ENCODE measurements at places on chromosomes 12 and 14.

GRCh38 chr12:56808954-56809353 lies 45.8 kb downstream of the HSD17B6 start:
- DNase-seq, result no peak

GRCh38 chr12:4943067-4943937 lies 33.6 kb downstream of the KCNA1 start:
- no peak for DNase-seq

DNA sequence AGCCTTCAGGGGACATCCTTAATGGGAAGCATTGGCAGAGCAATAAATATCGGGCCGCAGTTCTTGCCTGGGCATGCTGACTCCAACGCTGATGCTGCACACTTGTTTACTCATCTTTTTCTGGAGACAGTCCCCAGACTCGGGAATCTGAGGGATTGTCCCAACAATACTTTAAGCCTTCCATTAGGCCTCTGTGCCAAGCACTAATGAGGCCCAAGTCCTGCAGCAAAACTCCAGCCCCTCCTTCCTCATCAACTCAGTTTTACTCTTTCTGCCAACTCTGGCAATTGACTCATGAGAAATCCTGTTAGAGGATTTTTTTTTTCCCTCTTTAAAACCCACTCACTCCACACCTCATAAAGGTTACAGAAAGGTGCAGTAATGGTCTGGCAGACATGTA lies 233.4 kb upstream of the PELI2 start:
- no peak for DNase-seq

GRCh38 chr12:121807642-121808347 lies 4.0 kb downstream of the SETD1B start:
- DNase-seq, result no peak

- no peak for DNase-seq
Measured at GRCh38 chr12:63382930-63383329, 231.9 kb upstream of the AVPR1A start.

- DNase-seq, result no peak
Measured at GRCh38 chr12:88433997-88434703, 146.1 kb downstream of the KITLG start.

DNA sequence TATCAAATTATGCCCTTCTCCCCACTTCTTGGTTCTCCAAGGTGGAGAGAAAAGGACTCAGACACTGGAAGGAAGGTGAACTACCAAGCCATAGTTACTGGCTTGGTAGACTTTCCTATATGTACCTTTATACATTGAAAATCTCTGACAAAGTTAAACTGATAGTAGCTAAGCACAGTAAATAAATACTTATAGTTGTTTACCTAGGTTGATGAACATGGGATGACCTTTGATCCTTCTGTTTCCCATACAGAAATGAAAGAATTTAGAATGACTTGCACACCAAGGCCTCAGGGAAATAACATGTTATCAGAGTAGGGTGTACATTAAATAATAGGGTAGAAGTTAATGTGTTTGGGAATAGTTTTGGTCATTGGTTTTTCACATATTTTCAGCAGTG lies 6.7 kb downstream of the ARHGAP5 start:
- DNase-seq, result no peak

- no peak for DNase-seq
Measured at GRCh38 chr12:16504200-16504599, 101.8 kb downstream of the LMO3 start.

- no peak for DNase-seq
Measured at GRCh38 chr14:89258728-89259273, 158.2 kb downstream of the FOXN3 start.

- DNase-seq, result no peak
Measured at GRCh38 chr12:2306735-2307134, 253.9 kb downstream of the CACNA1C start.

DNA sequence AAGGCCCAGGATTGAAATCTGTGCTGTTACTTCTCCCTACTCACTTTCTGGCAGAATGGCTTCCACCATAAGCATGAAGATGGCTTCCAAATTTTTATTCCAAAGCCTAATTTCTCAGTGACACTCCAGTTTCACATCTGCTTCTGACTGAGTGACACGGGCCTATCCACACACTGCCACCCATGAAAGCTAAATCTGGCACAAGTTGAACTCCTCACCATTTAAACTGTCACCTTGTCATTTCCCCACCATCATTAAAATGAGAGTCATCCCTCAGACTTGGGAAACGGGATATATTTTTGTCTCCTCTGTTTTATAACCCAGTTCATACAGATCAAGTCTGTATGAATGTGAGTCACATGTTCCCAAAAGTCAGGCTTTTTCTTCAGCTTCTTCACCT lies 77.1 kb downstream of the MGST1 start:
- DNase-seq, result no peak

DNA sequence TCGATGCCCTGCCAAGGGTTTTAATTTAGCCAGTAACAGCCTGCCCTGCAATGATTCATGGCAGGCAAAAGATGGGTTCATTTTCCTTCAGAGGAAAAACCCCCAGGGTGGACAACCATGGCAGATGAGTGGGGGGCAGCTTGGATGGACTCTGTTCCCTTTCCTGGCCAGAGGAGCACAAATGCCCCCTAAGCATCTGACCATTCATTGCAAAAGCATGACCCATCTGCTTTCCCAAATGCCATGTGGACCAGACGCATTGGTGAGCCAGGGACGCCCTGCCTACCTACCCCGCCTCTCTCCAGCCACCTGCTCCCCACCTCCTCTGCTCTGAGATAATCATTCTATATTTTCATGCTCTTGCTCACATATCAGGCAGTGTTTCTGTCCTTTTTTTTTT lies 281.9 kb downstream of the DPF3 start:
- no peak for DNase-seq

- DNase-seq, result no peak
Measured at GRCh38 chr14:60563113-60563512, 54.2 kb downstream of the SIX6 start.

GRCh38 chr14:61480704-61481285 lies 159.4 kb downstream of the PRKCH start:
- DNase-seq, result no peak

- DNase-seq, result no peak
Measured at GRCh38 chr12:65536876-65537681, 258.6 kb downstream of the MSRB3 start.

- no peak for DNase-seq
Measured at GRCh38 chr12:114355389-114356088, 50.4 kb downstream of the TBX5 start.

DNA sequence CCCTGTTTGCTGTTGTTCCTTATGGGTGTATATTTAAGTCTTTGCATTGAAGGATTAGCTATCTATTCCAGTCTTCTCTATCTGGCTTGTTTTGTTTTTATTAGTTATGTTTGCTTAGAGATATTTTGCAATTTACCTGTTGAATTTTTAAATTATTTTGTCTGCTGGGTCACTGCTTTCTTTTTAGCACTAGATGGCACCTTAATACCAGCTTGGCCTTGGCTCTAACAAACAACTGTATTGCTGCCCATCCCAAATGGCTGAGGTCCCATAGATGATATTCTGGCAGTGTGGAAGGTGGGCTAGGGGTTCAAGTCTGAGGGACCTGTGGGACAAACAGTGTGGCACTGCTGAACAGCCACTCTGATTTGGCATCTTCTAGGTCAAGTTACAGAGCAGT lies 144.0 kb upstream of the FBXO33 start:
- no peak for DNase-seq

- DNase-seq, result no peak
Measured at GRCh38 chr14:42224053-42224888, 617.6 kb downstream of the LRFN5 start.

DNA sequence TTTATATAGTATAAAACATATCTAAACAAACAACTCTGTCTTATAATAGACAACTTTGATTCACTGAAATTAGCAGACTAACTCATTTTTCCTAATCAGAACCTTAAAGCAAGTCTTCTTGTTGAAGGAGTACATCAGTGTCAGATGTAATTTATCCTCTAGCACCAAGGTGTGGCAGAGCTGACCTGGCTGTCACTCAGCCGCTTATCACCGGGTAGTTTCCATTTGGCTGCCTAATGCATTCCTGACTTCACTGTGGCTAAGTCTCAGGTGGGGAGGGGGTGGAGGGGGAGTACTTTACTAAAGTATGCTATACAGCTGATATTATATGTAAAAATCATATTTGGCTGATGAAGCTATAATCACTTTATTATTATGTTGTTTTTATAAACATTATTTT lies 339.9 kb upstream of the RGS6 start:
- DNase-seq, result no peak

- no peak for DNase-seq
Measured at GRCh38 chr12:56487448-56488040, 417 bp downstream of the GLS2 start.

- no peak for DNase-seq
Measured at GRCh38 chr12:78970041-78970440, 105.5 kb downstream of the SYT1 start.

DNA sequence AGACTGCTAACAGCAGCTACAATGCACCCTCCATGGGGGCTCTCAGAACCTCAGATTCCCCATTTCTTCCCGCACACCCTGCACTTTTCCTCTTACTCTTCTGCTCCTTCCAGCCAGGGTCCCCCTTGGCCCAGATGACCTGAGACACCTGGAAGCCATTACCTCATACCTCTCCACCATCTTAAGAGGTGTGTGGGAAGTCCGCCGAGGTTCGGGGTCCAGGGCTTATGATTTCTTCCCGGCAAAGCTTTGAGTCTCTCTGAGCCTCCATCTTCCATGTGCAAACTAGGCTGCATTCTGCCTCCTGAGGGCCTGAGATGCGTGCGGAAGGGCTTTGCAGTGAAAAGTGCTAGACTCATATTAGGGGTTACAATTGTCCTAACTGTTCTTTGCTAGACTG lies 5.3 kb downstream of the GSC start:
- DNase-seq, result no peak

DNA sequence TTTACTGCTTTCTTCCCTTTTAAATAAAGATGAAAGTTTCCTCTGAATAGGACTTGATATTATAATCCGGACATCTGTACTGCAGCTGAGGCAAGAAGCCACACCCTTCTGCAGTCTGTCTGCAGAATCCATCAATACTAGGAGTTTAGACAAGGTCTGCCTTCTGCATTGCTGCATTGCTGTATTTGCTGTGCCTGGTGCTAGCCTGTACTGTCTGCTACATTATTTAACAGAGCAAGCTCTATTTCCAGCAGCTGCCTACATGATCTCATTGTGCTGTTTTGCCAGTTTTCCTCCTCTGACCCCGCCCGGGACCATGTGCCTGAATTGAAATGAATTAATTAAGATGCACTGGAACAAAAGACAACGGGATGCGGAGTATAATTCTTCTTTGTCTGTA lies 1.7 kb downstream of the TUBA1A start:
- DNase-seq, result no peak

- no peak for DNase-seq
Measured at GRCh38 chr12:72276181-72276805, 4.1 kb downstream of the TRHDE start.

DNA sequence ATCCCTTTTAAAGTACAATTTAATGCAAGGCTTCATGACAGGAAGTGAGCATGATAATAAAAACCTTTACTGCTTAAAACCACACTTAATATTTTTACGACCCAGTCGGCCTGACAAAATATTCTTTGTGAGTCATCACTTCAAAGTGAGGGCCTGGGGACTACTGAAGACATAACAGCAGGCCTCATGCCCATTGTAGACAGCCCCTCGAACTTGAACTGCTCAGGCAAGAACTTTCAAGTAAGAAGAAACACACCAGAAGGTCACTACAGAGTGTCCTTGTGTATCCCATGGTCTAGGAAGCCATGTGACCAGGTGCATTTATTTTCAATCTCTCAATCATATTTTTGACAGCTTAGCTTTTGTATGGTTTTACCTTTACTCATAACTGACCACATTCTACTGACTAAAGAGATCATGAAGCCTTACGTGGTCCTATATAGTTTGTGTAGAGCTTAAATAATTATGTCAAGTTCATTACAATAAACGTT lies 61.4 kb upstream of the MANSC4 start:
- DNase-seq, result no peak
